ENCODE measurements at places on chromosomes 7 and 10.

DNA sequence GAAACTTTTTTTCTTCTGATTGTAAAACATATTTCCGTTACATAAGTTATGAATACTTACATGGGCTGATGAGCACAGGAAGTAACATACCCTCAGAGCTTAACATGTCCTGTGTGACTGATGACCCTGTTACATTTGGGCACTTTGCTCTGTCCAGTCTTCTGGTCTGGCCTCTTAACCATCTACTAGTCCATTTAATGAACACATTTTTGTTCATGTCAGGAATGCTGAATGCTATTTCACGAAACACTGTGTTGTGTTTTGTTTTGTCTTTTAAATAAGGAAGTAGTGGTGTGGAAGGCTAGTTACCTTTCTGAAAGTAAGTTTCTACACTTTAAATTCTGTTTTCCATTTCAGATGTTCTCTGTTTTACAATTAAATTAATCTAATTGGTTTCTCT, 77.7 kb downstream of the RBM33 start:
- no peak for DNase-seq

DNA sequence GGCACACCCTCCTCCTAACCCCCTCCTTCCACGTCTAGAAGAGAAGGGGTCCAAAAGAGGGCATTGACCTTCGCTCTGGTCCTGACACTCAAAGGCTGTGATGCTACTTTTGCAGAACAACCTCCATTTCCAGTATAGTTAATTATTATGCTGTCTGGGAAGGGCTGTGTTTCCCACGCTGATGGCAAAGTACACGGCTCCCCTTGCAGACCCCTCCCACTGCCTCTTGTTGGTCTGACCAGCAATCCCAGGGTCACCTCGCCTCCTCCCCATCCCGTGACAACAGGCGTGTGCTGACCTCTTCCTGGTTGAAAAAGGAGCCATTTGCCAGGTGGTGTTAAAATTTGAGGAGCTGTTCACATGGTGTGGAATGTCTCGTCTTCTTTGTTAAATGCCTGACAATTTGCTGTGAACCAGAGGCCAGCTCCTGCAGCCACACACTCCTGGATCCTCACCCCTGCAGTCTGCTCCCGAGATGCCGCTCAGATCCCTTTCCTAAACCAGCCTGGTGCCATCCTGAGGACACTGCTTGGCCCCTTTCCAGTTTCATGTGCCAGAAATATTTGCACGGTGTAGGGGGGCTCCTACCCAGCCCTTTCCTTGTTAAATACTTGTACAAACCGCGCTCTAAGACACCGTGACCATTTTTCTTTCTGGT, 321.7 kb downstream of the WDR37 start:
- DNase-seq: no peak

DNA sequence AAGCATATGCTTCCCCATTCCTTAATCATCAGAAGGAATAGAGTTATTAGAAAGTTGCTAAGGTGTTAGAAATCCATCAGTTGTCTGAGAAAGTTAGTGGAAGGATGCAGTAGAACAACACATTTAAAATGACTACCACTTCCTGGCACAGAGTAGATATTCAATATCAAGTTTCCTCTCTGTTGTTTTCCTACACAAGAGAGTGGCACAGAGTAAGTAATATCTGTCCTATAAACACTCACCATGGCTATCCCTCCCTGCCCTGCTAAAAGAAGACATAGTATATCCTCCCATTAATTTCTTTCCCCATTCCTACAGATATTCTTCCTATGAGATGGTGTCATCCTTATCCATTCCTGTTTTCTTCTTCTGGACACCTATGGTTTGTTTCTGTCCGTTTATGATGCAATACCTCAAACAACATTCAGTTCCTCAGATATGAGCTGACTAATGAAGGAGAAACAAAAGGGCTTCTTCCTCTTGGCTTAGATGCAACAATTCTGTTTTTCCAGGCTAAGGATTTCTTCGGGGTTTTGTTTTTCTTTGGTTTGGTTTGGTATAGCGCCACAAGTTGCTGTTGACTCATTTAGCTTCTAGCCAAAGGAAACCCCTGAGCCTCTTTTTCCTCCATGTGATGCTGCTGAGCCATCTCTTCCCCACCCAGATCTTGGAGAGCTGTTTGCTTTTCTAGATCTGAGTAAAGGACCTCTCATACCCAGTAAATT, 32.9 kb upstream of the BPGM start:
- DNase-seq: no peak

DNA sequence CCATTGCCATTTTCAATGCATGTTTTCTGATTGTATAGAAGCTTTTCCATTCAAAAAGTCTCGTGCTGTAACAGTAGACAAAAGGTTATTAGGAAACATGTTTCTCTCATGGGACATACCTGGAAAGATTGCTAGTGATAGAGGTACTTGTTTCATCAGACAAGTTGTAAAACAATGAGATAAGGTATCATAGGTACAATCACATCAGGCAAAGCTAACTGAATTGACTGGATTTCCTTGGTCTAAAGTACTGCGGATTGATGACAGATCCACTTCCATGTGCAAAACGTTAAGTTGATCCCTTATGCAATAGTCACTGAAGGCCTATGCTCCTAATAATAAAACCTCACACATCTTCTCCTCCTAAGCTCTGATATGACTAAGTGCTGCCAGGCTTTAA, 6.5 kb upstream of the RNF32 start:
- no peak for DNase-seq

GRCh38 chr10:42979721-42980467, 97.0 kb upstream of the RET start:
- DNase-seq: no peak

DNA sequence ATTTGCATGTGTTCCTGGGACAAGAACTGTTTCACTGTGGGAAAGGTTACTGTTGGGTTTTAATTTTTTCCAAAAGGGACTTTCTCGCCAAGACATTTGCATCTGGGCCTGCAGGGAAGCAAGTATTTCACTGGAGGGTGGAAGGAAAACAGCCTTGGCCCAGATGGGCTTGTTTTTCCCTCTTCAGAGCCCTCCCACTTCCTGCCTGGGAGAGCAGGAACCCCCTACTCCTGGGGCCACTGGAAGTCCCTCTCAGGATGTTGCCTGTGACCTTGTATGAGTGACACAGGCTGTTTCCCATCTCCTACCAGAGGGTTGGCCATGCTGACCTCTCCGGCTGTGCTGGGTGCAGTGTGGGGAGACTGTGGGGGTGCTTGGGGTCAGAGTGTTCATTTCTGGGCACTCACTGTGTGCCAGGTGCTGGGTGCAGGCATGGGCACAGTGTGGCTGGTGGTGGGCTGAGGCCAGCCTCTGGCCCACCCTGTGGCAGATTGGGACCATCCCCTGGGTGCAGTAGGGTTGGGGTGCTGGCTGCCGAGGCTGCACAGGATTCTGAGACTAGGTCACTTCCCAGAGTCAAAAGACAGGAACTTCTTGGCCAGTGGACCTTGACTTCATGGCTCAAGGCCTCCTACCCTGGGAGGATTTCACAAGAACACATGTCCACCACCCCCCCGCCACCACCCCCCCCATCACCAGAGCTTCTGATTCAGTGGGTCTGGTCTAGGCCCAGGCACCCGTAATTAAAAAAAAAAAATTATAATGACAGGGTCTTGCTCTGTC, 10.2 kb downstream of the TSPAN15 start:
- DNase-seq: no peak

GRCh38 chr10:101550965-101551364, 37.1 kb downstream of the POLL start:
- no peak for DNase-seq

DNA sequence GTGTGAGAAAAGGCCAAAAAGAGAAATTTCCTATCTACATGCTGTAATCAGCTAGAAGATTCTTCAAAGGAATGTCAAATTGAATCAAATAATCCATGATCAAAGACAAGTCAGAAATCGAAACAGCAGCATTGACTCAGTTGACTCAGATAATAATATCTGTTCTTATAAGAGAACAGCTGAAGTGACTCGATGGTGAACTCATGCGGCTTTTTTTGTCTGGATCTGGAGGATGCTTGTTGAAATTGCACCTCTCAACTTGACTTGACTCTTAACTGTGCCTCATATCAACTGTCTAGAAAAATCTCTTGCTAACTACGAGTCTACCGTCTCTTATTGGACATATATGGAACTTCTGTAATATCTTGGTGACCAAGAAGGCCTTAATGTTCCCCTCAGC, 599.5 kb downstream of the PHTF2 start:
- no peak for DNase-seq

- no peak for DNase-seq
Measured at GRCh38 chr10:27207350-27207749, 33.2 kb downstream of the ACBD5 start.

GRCh38 chr10:114856544-114857287, 35.1 kb downstream of the FHIP2A start:
- DNase-seq: no peak

DNA sequence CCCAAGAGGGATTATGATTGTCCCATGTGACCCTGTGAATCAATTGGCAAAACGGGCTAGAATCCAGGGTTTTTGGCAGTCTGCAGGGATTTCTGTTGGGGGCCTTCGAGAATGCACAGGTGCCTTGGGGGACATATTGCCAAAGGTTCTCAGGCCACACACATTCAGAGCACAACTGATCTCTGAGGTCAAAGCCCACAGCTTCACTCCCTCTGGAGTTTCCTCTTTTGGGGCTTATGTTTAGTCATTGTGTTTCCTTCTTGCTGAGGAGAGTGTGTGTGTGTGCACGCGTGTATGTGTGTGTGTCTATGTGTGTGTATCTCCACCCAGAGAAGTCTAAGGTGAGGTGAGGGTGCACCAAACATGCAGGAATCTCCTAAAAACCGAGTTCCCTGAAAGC, 8.8 kb downstream of the PPIF start:
- no peak for DNase-seq

- DNase-seq: peak; percentile 60
Measured at GRCh38 chr7:106071356-106071998, 40.6 kb downstream of the SYPL1 start.

DNA sequence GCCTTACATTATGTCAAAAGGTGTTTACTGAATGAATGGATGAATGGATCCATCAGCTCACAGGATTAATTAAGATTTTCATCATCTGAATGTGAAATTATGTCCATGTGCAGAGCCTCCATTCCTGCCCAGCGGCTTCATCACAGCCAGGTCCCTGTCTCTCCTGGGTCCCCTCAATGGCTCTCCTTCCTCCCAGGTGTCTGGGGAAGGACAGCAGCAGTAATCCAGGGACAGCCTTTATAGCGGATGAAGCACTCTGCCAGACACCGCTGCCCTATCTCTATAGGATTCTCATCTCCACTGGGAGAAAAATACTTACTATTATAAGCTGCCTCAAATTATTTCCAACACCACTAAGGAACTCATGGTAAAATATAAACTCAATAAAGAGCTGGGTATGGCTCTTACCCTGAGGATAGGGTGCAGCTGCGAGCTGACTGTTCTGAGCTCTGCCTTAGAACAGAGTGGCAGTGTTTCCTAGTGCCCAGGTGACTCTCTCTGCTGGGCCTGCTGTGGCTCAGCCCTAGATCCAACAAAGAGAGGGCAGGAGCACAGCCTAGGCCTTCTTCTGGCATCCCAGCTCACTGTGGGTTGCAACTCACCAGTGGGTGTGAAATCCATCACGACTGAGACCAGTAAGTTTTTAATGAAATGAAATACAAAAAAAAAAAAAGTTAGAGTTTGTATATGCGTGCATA, 38.3 kb downstream of the GPRIN2 start:
- no peak for DNase-seq

DNA sequence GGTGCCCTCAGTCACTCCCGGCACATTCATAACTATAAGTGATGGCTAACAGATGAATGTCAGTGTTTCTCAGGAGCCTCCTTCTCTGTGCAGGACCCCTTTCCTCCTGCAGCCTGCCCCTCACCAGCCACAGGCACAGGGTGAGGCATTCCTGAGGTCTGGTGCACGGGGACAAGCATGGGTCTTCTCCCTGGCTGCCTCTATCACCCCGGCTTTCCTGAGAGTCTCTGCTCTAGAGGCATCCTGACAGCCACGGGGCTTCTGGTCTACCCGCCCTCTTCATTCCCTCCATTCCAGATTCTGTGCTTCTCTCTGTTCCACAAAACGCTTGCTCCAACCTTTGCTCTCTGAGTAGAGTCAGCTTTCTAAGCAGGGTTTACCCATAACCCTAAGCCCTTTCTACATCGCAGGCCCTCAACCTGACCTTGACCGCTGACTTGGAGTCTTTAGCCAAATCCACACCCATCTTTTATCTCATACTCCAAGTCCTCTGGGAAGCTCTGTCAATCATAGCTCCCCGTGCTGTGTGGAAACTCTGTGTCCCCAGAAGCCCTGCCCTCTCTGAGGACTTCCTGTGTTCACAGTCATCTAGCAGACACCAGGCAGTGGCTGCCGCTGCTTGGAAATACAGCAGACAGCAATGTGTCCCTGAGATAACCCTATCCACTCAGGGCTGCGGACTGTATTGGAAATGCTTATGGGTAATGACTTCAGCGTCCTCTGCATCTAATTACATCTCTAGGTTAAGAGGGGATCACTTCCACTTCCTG, 159.0 kb downstream of the SFMBT2 start:
- DNase-seq: no peak
